ENCODE measurements at places on chromosomes 6 and 20.

GRCh38 chr6:139115989-139116758 is 18.7 kb upstream of the HECA start:
- DNase-seq: no peak

- no peak for DNase-seq
These were observed 33.3 kb upstream of the PRSS16 start for GRCh38 chr6:27214126-27214601.

DNA sequence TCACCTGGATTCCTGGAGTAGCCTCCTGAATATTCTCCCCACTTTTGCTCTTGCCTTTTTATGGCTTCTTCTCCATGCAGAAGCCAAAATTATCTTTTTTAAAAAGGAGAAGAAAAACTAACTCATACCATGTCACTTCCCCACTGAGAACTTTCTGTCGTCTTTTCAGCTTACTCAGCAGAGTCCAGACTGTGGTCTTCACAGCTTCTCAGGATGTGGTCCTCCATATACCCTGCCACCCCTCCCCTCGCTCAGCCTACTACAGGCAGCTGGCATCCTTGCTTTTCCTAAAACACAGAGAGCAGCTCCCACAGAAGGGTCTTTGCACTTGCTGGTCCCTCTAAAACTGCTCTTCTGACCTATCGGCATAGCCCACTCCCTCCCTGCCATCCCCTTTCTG is 89.4 kb upstream of the ISM1 start:
- DNase-seq: no peak

DNA sequence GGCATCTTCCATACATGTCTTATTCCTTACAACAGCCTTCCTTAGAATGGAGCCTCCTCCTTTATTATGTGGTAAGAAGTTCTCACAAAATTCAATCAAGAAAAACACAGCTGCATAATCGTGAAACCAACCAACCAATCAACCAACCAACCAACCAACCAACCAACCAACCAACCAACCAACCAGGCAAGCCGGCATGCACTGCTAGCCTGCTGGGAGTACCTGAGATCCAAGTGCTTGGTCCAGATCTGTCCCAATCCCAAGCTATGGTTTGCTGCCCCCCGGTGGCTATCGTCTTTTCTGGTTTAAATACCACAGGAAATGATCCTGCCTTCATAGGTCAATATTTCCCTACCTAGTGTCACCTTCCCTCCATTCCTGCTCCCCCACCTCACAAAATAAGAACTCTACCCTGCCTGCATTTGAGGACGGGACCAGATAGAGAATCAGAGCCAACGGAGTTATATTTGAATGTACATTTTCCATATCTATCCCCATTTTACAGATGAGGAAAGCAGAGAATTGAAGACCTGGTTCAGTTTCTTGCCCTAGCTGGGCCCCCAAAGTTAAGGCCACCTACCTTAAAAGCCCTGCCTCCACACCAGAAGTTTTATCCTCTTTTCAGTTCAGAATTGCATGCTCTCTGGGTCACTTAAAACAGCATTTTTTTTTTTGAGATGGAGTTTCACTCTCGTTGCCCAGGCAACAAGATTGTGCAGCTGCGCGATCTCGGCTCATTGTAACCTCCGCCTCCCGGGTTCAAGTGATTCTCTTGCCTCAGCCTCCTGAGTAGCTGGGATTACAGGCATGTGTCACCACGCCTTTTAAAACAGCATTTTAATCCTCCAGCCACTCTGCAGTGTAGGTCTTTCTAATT is 27.1 kb downstream of the RAB44 start:
- DNase-seq: peak; percentile 78

DNA sequence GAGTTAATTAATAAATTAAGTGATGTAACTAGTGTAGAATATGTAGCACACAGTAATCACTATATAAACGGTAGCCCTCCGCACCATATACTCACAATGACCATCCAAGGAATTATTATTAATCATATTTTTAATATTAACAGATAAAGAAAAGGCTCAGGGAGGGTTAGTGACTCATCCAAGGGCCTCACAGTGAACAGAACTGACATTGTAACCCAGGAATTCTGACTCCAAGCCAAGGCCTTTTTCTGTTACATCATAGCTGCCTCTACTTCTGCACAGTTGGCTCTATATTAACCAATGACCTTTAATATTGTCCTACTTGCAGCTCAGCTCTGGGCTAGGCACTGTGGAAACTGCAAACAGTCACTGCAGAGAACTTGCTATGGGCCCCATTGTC is 117.5 kb upstream of the SIRPG start:
- peak; percentile 54 for DNase-seq

GRCh38 chr6:5093231-5094015 is 8.3 kb downstream of the PPP1R3G start:
- DNase-seq: no peak

- no peak for DNase-seq
These were observed 434.1 kb upstream of the SOX4 start for GRCh38 chr6:21159465-21159864.

DNA sequence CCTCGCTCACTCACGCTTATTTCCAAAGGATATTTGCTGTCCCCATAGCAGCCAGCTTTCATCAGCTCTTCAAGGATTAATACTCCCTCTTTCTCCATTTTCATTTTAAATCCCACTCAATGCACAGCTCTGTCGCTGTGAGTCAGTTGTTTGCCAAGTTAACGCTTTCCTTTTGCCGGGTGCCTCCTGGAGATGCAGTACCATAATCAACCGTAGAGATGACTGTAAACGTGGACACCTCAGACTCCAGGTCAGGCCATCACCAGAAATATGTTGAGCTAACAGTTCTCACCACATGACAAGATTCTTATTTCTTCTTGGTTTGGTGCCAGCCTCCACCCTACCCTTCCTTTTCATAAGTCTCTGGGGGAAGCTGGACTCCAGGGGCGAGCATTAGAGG is 66.6 kb upstream of the TAB2 start:
- DNase-seq: no peak

GRCh38 chr6:74408844-74409243 is 712.8 kb downstream of the CD109 start:
- peak; percentile 4 for DNase-seq

- no peak for DNase-seq
These were observed 67.4 kb upstream of the TOP1 start for GRCh38 chr20:40961176-40961575.

DNA sequence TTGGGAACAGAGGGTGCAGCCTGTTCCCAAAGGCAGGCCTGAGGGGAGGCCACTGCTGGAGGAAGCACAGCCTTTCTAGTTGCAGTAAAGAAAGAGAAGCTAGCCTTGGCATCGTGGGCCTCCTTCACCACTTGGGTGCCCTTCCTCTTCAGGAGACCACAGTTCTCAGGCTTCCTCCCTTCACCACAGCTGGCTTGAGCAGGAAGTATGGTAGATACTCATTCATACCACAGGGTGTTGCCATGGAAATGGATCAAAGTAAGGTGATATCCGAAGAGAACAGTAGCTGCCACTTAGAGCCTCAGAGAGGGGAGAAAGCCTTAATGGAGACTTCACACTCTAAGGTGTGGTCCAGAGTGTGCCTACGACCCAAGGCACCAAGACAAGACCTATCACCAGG is 120.4 kb upstream of the RIPOR2 start:
- DNase-seq: no peak

- DNase-seq: peak; percentile 78
These were observed 7.7 kb downstream of the ZHX3 start for GRCh38 chr20:41309817-41310216.

- peak; percentile 73 for DNase-seq
These were observed at the start of gene SCGN for GRCh38 chr6:25652007-25652515. Gene SCGN, plus strand, starts transcription at chr6:25652215. Its CDS starts 189 bp downstream, at chr6:25652404.

- DNase-seq: peak; percentile 37
These were observed 581.5 kb downstream of the MMUT start for GRCh38 chr6:48881551-48881950.

GRCh38 chr20:10963717-10964266 is 290.0 kb upstream of the JAG1 start:
- DNase-seq: peak; percentile 84

- no peak for DNase-seq
These were observed 68.6 kb upstream of the PRSS16 start for GRCh38 chr6:27178860-27179259.

- DNase-seq: no peak
These were observed at the start of gene DEFB123 for GRCh38 chr20:31440012-31440659. Gene DEFB123, plus strand, starts transcription at chr20:31440632. Its CDS starts 67 bp downstream, at chr20:31440699.

GRCh38 chr20:8330319-8330784 is 198.3 kb downstream of the PLCB1 start:
- DNase-seq: no peak

DNA sequence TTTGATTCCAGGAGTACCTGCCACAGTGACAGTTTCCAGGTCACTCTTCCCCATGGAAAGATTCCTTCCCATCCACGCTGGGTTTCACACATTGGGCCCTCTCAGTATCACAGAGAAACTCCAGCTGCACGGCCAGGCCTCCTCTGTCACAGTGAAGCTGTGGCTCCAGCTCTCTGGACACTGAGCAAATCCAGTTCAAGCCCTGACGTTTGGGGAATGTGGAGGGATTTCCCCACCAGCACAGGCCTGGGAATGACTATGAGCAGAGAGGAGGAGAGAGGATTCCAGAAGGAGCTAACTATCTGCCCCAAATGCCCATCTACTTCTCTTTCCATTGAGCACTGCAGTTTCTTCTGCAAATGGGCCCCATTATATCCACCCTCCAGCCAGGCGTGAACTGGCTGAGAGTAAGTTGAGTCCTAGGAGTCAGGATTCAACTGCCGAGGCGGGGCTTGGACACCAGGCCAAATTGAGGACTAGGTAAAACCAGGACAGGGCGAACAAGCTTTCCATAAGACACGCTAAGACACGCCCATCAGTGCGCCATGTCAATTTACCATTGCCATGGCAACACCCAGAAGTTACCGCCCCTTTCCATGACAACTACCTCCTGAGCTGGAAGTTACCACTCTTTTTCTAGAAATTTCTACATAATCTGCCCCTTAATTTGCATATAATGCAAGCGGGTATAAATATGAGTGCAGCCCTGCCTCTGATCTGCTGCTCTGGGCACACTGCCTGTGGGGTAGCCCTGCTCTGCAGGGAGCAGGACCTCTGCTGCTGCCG is 9.2 kb upstream of the BNIP5 start:
- peak; percentile 53 for DNase-seq

DNA sequence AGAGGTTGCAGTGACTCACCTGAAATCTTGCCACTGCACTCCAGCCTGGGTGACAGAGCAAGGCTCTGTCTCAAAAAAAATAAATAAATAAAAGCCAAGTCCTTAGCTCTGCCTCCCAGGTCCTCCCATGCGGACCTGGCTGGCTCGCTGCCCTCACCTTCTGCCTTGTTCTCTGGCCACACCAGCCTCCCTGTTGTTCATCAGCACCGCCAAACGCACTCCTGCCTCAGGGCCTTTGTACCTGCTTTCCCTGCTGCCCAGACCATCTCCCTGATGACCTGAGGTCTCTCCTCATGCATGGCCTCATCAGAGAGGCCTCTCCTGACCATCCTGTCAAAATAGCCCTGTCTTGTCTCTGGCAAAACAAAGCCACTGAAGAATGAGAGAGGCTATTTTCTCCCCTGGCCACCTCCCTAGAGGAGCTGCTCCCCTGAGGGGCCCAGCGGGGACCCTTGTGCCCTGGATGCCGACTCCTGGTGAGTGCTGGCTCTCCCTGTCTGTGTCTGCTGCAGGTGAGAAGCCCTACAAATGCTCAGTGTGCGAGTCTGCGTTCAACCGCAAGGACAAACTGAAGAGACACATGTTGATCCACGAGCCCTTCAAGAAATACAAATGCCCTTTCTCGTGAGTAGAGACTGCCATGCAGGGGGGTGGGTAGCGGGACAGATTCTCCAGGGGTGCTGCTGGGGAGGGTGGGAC is 22.6 kb upstream of the CHMP4B start:
- DNase-seq: no peak

- DNase-seq: no peak
These were observed 6.0 kb downstream of the CST7 start for GRCh38 chr20:24955045-24955444.

- no peak for DNase-seq
These were observed 456.3 kb downstream of the MAFB start for GRCh38 chr20:40232756-40233155.

DNA sequence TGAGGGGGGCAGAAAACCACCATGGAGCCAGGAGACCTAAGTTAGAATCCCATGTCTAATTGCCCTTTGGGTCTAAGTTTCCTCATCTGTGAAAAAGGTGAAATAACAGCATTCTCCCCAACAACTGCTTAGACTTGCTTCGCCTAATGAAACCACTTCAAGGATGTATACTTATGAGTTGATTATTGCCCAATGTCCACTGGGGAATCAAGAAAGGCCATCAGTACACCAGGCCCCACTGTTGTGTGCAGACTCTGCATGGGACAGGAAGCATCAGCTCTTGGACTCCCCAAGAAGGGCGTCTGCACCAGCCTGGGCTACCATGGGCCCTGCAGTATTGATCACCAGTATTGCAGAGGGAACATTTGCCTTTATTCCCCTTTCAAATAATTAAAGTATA is 189.6 kb downstream of the MAFB start:
- no peak for DNase-seq

DNA sequence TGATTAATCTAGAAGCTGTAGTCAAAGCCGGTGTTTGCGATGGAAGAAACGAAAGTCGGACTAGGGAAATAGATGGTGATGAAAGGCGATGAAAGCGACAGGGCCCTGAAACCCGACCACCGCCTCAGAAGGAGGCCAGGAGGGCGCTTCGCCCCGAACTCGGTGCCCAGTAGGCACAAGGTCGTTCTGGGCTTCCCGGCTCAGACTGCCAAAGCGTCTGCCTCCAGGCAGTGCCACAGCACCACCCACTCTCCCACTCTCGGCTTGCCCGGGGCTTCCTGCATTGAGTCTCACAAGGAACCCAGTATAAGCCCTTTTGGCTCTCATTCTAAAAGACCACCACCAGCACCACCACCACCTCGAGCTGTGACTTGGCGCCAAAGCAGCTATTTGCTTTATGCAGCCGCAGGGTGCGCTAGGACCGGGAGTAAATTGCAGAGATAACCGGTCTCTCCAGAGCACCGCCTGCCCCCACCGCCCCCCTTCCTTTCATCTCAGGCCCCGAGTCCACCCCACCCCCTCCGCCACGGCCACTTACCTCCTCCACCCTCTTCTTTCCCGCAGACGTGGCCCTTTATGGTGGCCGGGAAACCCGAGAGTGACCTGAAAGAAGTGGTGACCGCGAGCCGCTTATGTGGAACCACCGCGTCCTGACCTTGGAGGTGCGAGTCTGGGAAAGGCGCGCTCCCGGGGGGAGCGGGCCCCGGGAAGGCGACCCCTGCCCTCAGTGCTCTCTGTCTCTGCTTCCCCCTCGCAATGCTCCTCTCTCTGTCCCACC is 2.4 kb downstream of the TCF21 start:
- peak; percentile 52 for DNase-seq

DNA sequence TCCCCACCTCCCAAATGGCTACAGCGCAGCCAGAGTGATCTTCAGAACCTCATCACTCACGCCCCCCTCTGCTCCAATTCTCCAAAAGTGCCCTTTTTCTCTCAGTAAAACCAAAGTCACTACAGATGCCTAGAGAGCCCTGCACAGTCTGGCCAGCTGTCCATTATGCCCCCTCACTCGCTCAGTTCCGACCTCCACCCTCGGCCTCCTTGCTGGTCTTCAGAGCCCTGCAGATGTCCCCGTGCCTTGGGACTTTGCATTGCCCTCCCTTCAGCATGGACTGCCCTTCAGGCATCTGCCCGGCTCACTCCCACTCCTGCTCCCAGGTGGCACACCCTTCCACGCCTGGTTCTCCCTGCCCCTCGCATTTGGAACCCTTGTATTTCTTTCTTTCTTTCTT is 1.1 kb upstream of the RAET1E start:
- no peak for DNase-seq

- no peak for DNase-seq
These were observed 10.7 kb downstream of the ARID1B start for GRCh38 chr6:156787569-156788492.

- no peak for DNase-seq
These were observed 235.8 kb downstream of the GMPR start for GRCh38 chr6:16473908-16474771.
